ENCODE measurements at places on chromosomes 4 and X. TPM values are rescaled to one million over a fixed set of nuclear protein-coding genes. Genes with fewer than 3 reads are reported as not detected.

DNA sequence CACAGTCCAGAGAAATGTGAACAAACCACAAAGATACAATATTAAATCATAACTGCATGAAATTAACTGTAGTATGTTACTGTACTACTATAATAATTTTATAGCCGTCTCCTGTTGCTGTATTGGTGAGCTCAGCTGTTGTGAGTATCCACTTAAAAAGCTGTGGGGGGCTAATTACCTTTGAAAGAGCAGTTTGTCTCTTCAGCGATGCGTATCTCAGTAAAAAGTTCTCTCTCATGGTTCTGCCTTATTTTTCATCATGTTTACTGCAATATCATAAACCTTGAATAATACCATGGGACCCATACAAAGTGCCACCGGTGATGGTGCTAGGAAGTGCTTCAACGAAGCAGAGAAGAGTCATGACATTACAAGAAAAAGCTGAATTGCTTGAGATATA is 8.4 kb upstream of the MSMO1 start:
- DNase-seq: no peak

DNA sequence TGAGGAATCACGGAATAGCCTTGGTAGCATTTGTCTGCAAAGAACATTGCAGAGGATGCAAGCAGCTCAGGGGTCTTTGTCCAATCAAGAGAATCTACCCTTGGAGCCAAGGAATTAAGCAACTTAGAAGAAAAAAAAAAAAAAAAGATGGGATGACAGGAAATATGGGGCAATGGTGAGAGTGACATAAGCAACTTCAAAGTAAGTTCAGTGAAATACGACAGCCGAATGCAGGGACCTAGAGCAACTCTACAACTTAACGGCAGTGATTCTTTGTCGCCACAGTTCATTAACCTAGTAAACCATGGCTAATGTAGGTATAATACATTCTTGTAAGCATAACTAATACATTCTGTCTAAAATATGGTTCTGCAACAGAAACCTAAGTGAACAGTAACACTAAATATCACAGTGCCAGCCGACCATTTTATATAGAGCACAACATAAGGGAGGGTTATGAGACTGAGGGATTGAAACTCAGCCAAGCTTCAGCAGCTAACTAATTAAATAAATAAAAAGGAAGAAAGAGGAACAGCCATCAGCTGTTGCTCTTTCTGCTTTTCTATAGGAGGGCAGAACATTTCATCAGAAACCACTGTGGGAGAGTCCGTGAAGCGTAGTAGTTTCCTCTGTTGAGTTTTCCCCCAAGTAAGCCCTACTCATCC is 74.7 kb downstream of the PPARGC1A start:
- no peak for DNase-seq

The KDR gene
- total RNA-seq: not detected

The NAP1L3 gene
- 3.9 TPM for total RNA-seq

The SCRG1 gene
- total RNA-seq: not detected

GRCh38 chr4:165301833-165302232 is 25.6 kb upstream of the MSMO1 start:
- no peak for DNase-seq

The MAGEA4 gene
- not detected for total RNA-seq

The TCEAL9 gene
- not detected for total RNA-seq

GRCh38 chrX:144916785-144917184 is 330.5 kb upstream of the SPANXN1 start:
- DNase-seq: no peak

DNA sequence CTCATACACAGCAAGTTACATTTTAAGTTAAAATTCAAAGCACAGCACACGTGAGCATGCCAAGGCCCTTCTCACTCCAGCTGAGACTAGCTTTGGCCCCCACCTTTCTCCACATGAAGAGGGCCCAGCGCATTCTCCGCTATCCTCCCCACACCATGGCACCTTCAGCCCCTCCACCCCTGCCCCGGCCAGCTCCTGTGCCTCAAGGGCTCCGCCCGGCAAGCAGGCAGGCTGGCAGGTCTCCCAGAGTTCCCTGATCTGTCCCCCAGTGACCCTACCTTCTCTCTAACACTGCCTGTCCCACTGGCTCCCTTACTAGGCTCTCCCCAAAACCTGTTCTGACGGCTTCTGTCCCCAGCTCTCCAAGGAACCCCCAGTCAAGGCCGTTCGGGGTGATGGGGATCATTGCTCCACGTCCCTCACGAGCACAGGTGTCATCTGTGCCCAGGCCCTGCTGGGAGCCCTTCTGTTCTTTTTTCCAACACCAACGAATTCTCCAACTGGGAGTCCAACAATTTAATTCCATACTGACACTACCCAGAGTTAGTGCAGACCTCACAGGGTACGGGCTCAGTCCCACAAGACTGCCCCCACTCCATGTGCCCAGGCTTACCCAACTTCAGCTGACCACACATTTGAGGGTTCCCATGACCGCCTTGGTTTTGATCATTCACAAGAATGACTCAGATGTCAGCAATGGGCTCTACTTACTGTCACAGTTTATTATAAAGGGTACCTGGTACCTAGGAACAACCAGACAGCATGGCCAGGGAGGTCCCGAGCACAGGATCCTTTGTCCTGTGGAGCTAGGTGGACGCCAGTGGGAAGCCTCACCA is 4.2 kb downstream of the LETM1 start:
- DNase-seq: no peak

- DNase-seq: no peak
These were observed 249.1 kb downstream of the KCNIP4 start for GRCh38 chr4:21699446-21699845.

DNA sequence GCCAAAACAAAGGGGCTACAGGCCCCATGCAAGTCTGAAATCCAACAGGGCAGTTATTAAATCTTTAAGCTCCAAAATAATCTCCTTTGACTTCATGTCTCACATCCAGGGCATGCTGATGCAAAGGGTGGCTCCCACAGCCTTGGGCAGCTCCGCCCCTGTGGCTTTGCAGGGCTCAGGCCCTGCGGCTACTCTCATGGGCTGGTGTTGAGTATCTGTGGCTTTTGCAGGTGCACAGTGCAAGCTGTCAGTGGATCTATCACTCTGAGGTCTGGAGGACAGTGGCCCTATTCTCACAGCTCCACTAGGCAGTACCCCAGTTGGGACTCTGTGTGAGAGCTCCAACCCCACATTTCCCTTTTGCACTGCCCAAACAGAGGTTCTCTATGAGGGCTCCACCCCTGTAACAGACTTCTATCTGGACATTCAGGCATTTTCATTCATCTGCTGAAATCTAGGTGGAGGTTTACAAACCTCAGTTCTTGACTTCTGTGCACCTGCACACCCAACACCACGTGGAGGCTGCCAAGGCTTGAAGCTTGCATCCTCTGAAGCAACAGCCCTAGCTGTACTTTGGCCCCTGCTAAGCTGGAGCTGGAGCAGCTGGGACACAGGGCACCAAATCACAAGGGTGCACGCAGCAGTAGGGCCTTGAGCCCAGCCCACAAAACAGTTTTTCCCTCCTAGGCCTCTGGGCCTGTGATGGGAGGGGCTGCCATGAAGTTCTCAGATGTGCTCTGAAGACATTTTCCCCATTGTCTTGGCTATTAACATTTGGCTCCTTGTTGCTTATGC is 154.8 kb upstream of the PDE5A start:
- DNase-seq: no peak

The SOX3 gene
- not detected for total RNA-seq

- DNase-seq: no peak
These were observed 3.6 kb upstream of the CENPE start for GRCh38 chr4:103201724-103202123.

DNA sequence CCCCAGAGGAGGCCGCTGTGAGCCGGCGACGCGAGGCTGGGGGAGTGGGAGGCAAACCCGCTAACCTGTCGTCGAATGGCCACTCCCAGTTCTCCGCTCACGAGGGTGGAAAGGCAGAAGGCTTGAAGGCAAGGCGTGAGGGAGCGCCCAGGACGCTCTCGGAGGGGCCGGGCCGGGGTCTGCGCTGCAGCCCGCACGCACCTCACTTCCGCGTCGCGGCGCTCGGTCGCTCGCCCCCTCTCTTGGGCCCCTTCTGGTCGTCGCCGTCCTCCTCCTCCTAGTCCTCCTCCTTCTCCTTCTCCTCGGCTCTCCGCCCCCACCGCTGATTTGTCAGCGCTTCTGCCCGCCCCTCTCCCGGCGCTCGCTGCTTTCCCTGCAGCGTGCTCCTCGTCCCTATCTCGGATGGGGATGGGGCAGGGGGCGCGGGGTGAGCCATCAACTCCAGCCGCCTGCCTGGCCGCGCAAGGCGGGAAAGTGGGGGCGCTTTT is at the start of gene SNCA:
Gene SNCA (minus strand): TSS at position 265 of the 488 bp plus-strand sequence. CDS start 1,494 bp downstream, outside the sequence.
- DNase-seq: peak; percentile 21

The NDST4 gene
- total RNA-seq: not detected

- no peak for DNase-seq
These were observed 99.3 kb downstream of the ANXA5 start for GRCh38 chr4:121597346-121597934.

The PAGE2B gene
- not detected for total RNA-seq

- no peak for DNase-seq
These were observed 70.6 kb upstream of the PUDP start for GRCh38 chrX:7218321-7219152.

- no peak for DNase-seq
These were observed 103.1 kb upstream of the VCX2 start for GRCh38 chrX:8274170-8274569.

DNA sequence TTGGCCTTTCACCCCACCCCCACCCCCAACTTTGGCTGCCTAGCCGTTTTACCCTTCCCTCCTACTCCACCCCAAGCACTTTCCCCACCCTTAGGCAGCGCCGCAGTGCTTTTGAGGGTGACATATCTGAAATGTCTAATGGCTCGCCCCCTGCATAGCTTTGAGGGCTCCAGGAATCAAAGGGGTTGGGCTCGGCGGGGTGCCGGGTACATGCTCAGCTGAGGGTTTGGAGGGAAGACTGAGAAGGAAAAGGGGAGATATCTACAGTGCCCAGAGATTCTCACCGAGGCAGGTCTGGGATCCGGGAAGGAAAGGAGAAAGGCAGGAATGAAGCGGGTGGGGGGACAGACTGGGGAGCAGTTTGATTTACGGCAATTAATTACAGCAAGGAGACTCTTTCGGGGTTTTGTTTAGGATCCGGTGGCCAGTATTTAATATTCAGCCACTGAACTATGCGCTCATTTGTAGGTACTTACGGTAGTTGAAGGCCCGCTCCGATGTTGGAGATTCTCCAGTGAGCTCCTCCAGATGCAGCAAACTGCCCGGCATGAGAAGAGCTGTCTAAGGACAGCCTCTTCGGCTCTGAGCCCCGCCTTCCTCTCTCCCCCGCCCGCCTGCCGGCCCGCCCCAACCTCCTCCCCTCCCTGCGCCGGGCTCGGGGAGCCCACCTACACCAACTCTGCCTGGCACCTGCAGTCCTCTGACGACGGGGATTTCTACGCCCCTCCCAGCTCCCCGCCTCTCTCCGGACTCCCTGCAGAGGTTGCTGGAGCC is at the start of gene IGSF1:
Gene IGSF1 (minus strand): TSS at position 569 of the 774 bp plus-strand sequence. CDS start 2,632 bp downstream, outside the sequence.
- DNase-seq: no peak

- DNase-seq: no peak
These were observed 143.4 kb downstream of the TMEM144 start for GRCh38 chr4:158353541-158354304.

The AREG gene
- 17.3 TPM for total RNA-seq

- no peak for DNase-seq
These were observed 128.3 kb upstream of the STIM2 start for GRCh38 chr4:26732356-26732755.

The TLR2 gene
- total RNA-seq: 7.3 TPM

GRCh38 chr4:108118505-108118904 is 50.2 kb downstream of the LEF1 start:
- peak; percentile 51 for DNase-seq

DNA sequence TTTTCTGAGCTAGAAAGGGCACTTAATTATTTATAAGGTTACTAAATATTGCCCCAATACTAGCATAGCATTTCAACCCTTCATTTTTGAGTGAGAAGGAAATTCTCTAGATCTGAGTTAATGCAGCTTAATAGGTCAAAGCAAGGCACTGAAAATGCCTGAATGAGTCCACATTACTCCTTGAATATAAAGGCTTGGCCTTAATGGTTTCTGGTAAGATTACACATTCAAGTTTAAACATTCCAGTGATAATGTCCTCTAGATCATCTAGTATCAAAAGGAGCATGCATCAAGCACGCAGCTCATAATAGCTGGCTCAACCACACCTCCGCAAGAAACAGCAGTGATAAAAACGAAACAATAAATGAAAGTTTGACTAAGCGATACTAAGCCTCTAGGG is 87.5 kb downstream of the SPANXN3 start:
- DNase-seq: no peak

GRCh38 chrX:106649523-106650428 is 38.0 kb downstream of the RADX start:
- no peak for DNase-seq

The TFE3 gene
- total RNA-seq: 38.9 TPM

GRCh38 chrX:109184506-109185139 is 297.3 kb downstream of the GUCY2F start:
- DNase-seq: no peak

The ARR3 gene
- total RNA-seq: not detected

DNA sequence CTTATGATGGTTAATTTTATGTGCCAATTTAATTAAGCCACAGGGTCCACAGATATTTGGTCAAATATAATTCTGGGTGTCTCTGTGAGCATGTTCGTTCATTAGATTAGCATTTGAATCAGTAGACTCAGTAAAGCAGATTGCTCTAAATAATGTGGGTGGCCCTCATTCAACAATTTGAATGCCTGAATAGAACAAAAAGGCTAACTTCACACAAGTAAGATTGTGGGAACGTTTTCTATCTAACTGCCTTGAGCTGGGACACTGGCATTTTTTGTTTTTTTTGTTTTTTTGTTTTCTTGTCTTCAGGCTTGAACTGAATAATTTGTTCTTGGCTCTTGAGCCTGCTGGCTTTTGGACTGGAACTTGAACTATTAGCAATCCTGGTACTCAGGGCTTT is 292.4 kb upstream of the SPANXN4 start:
- no peak for DNase-seq

DNA sequence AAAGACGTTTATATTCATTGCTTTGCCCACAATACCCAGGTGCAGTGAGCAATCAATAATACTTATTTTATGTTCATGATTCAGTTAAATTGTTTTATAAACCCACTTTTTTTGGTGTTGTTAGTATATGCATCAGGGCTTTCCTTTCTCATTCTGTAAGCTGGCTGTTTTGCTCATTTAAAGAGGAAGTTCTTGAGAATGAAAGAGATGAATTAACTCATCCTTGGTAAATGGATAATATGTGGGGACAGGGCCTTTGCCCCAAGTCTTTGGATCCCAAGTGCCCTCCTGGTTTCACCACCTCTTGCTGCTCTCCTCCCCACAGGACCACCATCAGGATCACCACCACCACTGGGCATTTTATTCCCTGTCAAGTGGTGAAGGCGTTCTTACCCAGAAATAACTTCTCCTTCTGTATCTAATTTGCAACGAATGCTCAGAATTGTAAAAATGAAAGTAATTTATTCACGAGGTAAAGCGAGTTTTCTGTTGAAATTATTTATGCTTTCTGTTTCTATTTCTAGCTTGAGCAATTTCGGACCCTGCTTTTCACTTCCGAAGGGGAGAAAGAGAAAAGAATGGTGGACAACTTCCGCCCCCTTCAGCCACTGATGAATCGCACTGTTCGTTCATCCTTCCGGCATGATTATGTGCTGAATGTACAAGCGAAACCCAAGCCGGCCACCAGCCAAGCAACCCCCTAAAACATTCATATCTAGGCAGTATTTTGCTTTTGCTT is 8.2 kb upstream of the ZRSR2 start:
- DNase-seq: no peak

All from T-helper 17 cell (primary cell).